ENCODE measurements at places on chromosomes 7 and 10. TPM values are rescaled to one million over a fixed set of nuclear protein-coding genes. Genes with fewer than 3 reads are reported as not detected.

GRCh38 chr7:24572016-24572392, 1.2 kb upstream of the PALS2 start:
- DNase-seq = no peak

DNA sequence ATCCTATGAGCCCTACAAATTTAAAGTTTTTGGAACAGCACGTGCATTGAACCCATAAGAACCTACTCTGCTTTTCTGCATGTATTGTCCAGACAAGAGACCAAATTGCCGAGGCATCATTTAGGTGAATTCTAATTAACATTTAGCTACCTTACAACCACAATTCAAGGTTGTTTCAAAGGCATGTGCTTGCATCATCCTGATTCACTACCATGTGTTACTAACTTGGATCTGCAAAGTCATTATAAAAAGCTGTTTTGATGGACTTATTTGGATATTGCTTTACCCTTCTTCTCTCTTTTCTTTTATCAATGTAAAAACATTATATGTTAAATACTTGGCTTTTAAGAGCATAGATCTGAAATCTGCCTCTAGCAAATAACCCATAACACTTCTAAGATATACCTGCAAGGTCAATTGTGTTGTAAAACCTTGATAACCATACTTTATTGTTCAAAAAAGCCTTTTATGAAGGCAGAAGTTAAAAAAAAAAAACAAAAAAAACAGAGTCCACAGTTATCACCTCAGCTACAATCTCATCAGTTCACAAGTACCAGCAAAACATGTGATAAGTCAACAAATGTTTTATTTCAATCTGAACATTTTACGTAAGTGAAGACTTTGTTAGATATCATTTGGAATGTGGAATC, 51.9 kb downstream of the CFTR start:
- no peak for DNase-seq

DNA sequence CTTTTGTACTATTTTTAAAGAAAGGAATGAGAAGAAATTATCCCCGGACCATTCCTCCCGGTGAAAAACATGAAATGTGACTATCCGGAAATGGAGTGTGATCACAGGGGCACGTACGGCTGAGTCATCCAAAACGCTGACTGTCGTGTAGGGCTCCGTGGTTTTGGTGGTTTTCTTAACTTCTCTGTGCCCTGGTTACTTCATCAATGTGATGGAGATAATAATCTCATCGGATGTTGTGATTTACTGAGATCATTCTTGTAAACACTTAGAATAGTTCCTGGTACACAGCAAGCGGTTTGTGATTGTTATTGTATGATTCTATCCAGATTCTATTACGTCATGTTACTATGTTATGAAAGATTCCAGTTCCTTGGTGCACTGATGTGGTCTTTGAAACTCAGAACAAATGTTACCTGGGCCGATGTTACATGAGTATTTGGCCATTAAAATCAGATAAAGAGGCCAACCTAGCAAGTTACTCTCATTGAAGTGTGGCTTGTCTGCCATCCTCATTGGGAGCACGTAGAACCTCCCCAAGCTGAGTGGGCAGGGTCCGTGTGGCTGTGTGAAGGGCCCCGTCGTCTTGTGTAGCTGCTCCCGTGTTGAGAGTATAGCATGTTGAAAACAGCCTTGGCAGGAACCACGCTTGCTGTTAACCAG, 99.5 kb downstream of the CAMK1D start:
- DNase-seq = no peak

GRK5 gene
- 17.3 TPM for total RNA-seq

- no peak for DNase-seq
Measured at GRCh38 chr7:108203537-108203936, 73.4 kb upstream of the LAMB4 start.

DNA sequence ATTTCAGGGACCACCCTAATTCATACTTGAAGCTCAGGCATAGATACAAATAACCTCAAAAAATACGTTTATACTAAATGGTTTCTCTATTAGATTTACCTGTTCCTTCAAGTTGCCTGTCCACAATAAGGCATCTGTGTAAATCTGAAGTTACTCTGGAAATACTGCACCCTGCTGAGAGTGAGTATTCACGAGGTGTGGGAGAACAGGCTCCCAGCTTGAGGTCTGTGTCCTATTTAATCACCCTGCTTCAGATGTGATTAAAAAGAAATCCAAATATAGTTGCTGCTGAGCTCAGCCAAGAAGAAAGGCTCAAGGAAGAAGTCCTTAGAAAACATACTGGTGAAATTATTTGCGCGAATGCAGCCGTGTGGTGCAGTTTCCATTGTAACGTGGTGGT, 136.8 kb downstream of the KLF6 start:
- no peak for DNase-seq

DNA sequence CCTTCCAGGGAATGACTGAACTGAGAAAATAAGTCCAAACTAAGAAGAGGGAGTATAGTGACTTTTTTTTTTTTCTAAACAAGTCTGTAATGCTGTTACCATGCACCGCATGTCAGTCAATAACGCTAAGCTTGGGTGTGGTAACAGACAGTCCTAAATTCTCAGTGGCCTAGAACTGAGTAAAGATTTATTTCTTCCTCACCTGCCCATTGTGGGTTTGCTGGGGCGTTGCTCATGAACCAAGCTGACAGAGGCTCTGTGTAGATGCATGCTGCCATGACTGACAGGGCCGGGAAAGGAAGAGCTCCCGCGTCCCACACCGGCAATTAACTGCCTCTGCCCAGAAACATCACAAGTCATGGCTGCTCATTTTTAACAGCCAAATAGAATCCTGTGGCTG, 25.5 kb upstream of the PRKG1 start:
- no peak for DNase-seq

RNLS gene
- 2.8 TPM for total RNA-seq

RTKN2 gene
- 7.5 TPM for total RNA-seq

GRCh38 chr10:71345694-71346093, 26.6 kb downstream of the SLC29A3 start:
- DNase-seq = no peak

GRCh38 chr10:100858747-100859483, 53.8 kb upstream of the SLF2 start:
- DNase-seq = no peak

- no peak for DNase-seq
Measured at GRCh38 chr10:133166828-133167692, 7.0 kb downstream of the KNDC1 start.

DNA sequence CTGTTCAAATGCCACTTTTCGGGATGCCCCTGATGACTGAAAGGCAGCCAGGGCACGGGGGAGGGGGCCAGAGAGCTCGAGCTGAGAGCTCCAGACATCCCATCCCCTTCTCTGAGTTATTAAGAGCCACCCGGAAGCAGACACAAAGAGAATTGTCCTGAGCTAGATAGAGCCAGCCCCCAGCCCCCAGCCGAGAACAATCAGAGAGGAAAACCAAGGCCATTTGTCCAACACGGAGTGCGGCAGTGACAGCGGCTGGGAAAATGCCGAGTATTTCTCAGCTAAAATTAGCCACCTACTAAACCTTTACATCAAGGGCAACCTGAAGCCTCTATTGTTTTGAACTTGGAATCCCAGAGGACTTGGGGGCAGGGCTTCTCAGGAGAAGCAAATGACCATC, 51.0 kb downstream of the UNC5B start:
- DNase-seq = no peak

GRCh38 chr10:85995791-85996190, 370.8 kb downstream of the GRID1 start:
- DNase-seq = no peak

SVOPL gene
- total RNA-seq = 0.78 TPM

GRCh38 chr10:102668326-102669107, 24.2 kb downstream of the TRIM8 start:
- DNase-seq = peak; percentile 71

FAM25G gene
- not detected for total RNA-seq

OPN4 gene
- total RNA-seq = not detected

ASB15 gene
- total RNA-seq = not detected

DNA sequence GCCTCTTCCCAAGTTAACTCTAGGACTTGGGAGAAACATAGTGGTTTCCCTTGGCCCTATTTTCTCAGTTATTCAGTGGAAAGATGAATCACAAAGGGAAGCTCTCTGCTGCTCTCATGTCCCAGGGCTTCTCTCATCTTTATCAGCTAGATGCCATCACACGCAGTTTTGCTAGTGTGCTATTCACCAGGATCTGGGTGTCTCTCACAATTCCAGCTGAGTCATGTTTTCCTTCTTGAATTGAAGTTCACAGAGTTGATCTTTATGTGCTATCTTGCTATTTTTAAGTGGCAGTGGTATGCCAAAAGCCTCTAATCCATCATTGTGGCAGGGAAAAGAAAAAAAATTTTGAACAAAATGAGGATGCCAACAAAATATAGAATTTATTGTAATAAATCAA, 101.3 kb downstream of the TWIST1 start:
- no peak for DNase-seq

DNA sequence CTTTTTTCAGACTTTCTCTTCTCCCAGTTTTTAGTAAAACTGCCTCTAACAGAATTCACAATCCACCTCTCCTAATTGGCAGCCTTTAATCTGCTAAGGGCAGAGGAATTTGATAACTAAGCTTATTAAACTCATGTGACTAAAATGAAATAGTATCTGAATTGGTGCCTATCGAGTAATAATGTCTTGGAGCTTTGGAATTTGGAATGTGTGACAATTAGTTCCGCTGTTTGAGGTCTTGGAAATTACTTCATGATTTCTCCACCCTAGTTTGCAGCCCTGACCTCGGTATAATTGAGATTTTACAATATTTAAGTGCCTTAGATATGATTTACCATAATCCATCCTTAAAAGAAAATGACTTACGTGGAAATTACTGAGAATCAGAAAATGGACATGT, 190.4 kb upstream of the NEBL start:
- no peak for DNase-seq

GRID2IP gene
- 1.2 TPM for total RNA-seq

LIPN gene
- not detected for total RNA-seq

- no peak for DNase-seq
Measured at GRCh38 chr7:34138483-34138882, 233.1 kb downstream of the BMPER start.

- no peak for DNase-seq
Measured at GRCh38 chr10:71509444-71509843, 112.7 kb downstream of the CDH23 start.

NAT16 gene
- total RNA-seq = 1.2 TPM

DNA sequence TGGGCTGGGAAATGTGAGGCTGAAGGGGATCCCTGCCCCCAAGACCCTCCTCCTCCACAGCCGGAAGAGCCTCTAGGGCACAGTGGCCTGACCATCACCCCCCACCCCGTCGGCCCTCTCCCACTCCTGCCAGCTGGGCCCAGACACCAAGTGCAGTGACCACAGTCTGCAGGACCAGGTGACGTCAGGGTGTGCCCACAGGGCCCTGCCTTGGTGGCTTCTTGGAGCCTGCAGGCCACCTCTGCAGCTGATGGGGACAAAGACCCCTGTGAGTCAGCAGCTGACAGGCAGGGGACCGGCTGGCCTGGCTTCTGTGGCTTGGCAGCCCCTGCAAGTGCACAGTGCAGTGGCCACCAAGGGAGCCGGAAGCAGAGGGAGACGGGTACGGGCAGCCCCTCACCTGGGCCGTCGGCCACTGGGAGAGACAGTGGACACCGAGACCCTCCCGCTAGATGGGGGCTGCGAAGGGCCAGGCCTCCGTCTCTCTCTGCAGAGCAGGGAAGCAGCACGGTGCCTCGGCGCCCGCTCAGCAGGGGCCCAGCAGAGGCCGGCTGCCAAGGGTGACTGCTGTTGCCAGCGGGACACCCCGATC, 274.6 kb downstream of the ELFN1 start:
- no peak for DNase-seq

- DNase-seq = no peak
Measured at GRCh38 chr7:106225856-106226255, 58.9 kb downstream of the NAMPT start.

GRCh38 chr10:61100887-61101286, 156.9 kb upstream of the RHOBTB1 start:
- DNase-seq = no peak

CNTNAP2 gene
- 37.3 TPM for total RNA-seq

GRCh38 chr10:15859906-15860691, at the start of gene MINDY3:
MINDY3 (minus strand) TSS chr10:15860507; CDS start chr10:15860299, 208 bp downstream.
- DNase-seq = peak; percentile 87

IDI2 gene
- total RNA-seq = not detected

GRCh38 chr7:138519061-138519798, 59.2 kb downstream of the TRIM24 start:
- no peak for DNase-seq

DNA sequence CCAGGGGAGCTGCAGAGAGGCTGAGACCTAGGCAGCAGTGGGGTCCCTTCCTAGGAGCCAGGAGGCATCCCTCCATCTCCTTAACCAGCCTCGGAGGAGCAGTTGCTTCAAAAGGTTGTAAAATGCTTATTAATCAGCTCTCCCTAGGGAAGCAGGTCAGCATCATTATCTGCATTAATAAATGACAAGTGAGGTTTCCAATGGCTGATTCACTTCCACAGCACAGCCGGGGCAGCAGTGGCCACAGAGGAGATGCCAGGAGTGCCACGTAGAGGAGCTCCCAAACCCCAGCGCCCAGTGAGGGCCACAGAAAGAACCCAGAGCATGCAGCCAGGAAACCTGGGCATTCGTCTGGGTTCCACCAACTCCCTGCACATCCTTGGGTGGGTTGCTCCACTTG, 8.2 kb upstream of the NPFFR1 start:
- no peak for DNase-seq

- no peak for DNase-seq
Measured at GRCh38 chr7:50092579-50093491, at the start of gene ZPBP. ZPBP (minus strand) TSS chr7:50093246; CDS start chr7:50093194, 52 bp downstream.

GRCh38 chr10:21355591-21356011, 169.9 kb downstream of the SKIDA1 start:
- DNase-seq = no peak

DNA sequence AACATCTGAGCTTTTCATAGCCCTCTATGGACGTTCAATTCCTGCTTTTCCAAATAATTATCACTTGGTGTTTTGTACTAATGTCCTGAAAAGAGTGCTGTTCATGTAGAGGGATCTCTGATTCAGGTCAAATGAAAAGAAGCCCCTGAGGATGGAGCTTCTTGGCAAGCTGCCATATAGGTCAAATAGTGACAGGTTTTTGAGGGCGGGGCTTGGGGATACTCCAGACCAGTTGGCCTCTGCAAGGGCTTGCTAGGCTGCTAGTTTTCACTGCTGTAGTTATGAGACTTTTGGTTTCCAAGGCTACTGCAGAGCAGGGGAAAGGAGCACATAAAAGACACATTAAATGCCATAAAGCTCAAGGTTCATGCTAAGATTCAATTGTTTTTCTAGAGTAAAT, 257.2 kb upstream of the CACNA2D1 start:
- no peak for DNase-seq

INA gene
- 177 TPM for total RNA-seq
